ENCODE measurements at places on chromosomes 2 and 18.
A peak's percentile ranks its signal among the peaks of the same experiment; 100 is the strongest.

- no peak for DNase-seq
Measured at GRCh38 chr2:241926541-241927311, 57.2 kb downstream of the RTP5 start.

- peak; percentile 3 for DNase-seq
Measured at GRCh38 chr18:27862041-27862682, 314.8 kb downstream of the CDH2 start.

- no peak for DNase-seq
Measured at GRCh38 chr2:187878112-187878511, 323.9 kb upstream of the TFPI start.

GRCh38 chr2:191014653-191015020 is 666 bp upstream of the STAT1 start:
- no peak for DNase-seq

DNA sequence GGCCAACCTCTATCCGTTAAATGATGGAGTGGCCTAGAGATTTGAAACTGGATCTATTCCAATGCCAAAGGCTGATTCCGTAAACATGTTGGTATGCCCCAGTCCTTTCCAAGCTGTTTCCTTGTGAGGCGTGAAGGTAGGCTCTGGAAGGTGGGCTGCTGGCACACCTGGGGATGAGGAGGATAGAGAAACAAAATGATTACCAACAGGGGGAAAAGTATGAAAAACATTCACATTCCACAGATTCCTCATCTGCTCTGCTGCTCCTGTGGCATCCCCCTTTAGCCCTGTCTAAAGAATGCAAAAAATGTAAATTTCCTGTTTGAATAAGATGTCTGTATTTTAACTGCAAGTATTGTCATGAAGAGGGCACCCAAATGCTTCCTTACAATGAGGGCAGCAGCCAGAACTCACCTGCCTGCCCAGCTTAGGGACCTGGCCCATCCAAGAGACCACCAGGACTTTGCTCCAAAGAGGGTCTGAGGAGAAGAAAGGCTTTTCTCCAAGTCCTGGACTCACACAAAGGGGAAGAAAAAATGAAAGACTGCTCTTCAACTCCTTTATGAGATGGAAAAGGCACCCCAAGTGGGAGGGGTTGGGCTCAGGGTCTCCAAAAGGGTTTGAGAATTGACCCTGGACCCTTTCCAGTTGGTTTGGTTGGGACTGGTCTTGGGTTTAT is 132.3 kb upstream of the PELI1 start:
- no peak for DNase-seq

DNA sequence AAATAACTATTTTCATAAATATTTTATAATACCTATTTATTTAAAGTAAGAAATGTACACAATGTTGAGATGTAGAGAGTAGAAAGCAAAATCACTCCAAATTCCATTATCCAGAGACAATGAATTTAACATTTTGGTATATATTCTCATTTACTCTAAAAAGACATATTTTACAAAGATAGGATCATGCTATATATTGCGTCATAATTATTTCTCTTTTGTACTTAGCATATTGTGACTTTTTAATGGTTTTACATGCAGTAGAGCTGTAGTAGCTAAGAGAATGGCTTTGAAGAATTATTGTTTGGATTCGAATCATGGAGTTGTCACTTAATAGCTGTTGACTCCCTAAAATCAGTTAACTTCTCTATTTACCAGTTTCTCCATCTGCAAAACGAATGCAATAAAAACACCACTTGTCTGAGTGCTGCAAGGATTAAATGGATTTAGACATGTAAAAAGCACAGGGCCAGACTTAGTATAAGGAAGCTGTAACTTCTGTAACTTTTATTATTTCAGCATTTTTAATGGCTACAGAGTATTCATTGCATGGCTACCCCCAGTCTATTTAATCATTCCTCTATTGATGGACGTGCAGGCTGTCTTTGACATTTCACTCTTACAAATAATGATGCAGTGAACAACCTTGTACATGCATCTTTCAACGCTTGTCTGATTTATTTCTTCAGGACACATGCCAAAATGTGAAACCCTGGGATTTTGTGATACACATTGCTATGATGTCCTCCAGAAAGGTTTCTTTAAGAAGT is 33.2 kb downstream of the KCNS3 start:
- DNase-seq = no peak

GRCh38 chr18:36652503-36652902 is 176.3 kb downstream of the TPGS2 start:
- DNase-seq = no peak
